Osteocyte (in vitro differentiated cells): ENCODE measurements at places on chromosomes 4 and X. TPM values are rescaled to one million over a fixed set of nuclear protein-coding genes. Genes with fewer than 3 reads are reported as not detected.

The CENPVL2 gene
- not detected in 2 replicates for total RNA-seq

- no peak for DNase-seq
Observed at GRCh38 chrX:8971116-8971515, 62.8 kb downstream of the FAM9B start.

GRCh38 chr4:99403380-99404184, 31.6 kb downstream of the ADH7 start:
- no peak for DNase-seq

GRCh38 chr4:147425019-147425418, 55.9 kb upstream of the EDNRA start:
- no peak for DNase-seq

GRCh38 chrX:7486505-7486904, 338.6 kb upstream of the PUDP start:
- DNase-seq, result no peak
